ENCODE measurements at places on chromosomes 5 and 9.

- no peak for DNase-seq
Measured at GRCh38 chr5:1399737-1400136, 45.5 kb downstream of the SLC6A3 start.

GRCh38 chr9:97919217-97919813, 3.0 kb downstream of the TRMO start:
- DNase-seq = no peak

GRCh38 chr5:145375521-145375920, 459.6 kb downstream of the PRELID2 start:
- no peak for DNase-seq

DNA sequence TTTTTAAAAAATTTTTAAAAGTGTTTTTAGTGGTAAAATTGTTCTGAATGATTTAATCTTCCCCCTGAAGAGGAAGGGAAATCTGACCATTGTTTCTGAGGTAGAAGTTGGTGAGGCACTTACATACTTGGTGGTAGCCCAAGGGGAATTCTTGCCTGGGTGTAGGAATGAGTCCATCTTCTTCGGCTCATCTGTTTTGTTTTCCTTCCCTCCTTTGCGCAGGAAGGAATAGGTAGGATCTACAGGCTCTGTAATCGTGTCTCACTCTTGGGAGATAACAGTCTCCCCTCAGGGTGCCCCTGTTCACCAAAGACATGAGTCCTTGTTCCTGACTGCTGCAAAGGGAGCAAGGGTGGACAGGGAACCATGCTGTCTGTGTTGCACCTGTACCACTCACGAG, 138.1 kb downstream of the HSPA4 start:
- DNase-seq = no peak

GRCh38 chr9:21154018-21154608, 12.3 kb downstream of the IFNA21 start:
- no peak for DNase-seq

DNA sequence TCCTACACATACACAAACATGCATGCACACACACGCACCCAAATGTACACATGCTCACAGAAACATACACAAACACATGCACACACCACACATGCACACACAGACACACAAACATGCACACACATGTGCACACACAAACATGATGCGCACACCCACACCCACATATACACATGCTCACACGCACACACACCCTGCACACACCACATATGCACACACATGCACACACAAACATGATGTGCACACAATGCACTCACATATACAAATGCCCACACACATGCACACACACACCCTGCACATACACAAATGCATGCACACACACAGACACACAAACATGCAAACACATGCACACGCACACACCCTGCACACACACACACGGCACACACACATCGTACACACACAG, 7.3 kb upstream of the IER5L start:
- no peak for DNase-seq

- DNase-seq = no peak
Measured at GRCh38 chr9:98885575-98886295, 58.0 kb upstream of the COL15A1 start.

GRCh38 chr9:81646337-81646736, 43.0 kb downstream of the TLE1 start:
- DNase-seq = no peak

DNA sequence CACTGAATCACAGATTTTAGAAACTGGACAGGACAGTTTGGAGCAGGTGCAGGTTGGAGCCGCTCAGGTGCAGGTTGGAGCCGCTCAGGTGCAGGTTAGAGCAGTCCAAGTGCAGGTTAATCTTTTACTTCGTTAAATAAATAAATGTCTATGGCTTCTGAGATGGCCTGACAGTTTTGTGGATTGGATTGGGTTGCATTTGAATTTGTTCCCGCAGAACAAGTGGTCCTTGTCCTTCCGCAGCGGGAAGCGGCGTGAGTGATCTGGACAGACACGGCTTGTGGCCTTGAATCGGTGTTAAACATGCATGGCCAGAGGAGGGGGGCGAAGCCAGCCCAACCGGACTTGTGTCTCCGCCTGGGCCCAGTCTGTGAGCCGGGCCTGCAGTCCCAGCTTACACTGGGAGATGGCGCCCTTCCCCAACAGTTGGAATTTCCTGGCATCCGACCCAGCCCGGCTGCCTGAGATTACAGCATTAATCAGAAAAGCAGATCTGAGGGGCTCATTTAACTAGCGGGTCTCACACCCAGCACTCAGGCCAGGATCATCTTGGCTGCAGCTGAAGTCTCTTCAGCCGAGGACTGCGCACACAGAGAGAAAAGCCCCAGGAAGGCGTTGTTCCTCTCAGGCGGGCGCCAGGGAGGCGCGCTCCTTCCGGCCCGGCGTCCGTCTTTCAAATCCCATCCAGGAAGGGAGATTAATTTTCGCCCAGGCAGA, 1.5 kb upstream of the OLFM1 start:
- peak; percentile 71 for DNase-seq

GRCh38 chr5:151154931-151155774, 2.4 kb downstream of the ANXA6 start:
- DNase-seq = no peak

- no peak for DNase-seq
Measured at GRCh38 chr5:160227012-160227411, 2.3 kb upstream of the FABP6 start.
